ENCODE measurements at places on chromosomes 5 and 9. TPM values are rescaled to one million over a fixed set of nuclear protein-coding genes. Genes with fewer than 3 reads are reported as not detected.

- no peak for DNase-seq
Measured at GRCh38 chr9:105307591-105308130, 63.2 kb downstream of the SLC44A1 start.

- DNase-seq, result no peak
Measured at GRCh38 chr5:39658866-39659265, 234.1 kb upstream of the DAB2 start.

- DNase-seq, result no peak
Measured at GRCh38 chr5:6723816-6724300, 10.6 kb downstream of the TENT4A start.

Gene PHAX
- 51.1 TPM for total RNA-seq

Gene EDIL3
- 226 TPM for total RNA-seq

DNA sequence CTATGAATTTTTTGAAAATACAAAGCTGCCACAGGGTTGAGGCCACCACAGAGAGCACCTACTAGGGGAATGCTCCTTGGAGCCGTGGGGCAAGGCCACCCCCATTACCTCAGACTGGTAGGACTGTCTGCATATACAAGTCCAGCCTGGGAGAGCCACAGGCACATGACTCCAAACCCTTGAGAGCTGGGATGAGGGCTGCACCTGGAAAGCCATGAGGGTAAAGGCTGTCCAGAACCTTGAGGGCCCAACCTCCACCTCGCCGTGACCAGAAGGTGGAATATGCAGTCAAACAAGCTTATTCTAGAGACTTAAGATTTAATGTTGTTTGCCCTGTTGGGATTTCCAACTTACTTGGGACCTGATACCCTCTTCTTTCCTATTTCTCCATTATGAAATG is 69.5 kb upstream of the TSLP start:
- DNase-seq, result no peak

Gene PTBP3
- total RNA-seq, result 94.2 TPM

DNA sequence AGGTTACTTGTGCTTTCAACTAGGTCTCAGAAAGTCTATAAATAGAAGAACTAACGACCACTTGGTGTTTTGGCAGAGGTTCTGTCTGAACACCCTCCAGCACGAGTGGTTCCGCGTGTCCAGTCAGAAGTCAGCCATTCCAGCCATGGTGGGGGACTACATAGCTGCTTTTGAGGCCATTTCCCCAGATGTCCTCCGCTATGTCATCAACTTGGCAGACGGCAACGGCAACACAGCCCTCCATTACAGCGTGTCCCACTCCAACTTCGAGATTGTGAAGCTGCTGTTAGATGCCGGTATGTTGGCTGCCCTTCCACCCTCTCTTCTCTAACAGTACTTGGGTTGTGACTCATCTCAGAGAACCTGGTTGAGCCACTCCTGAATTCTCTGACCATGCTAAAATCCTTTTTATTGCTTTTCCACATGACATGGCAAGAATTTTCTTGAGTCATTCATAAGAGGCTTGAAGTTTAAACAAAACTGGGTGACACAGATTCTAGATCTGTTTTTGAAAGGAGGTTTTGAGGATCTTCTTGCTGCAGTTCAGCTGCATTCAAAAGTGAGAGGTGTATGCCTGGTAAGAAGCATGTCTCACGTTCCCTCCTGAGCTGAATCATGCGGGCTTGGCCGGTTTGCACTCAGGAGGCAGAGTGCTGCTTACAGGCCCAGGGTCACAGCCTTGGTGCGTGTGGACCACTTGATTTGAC is 103.1 kb upstream of the DMRT1 start:
- DNase-seq, result peak; percentile 98

Gene CD274
- total RNA-seq, result 21.4 TPM

Gene MARVELD2
- 10.6 TPM for total RNA-seq

GRCh38 chr5:90014420-90014819 is 395.1 kb downstream of the CETN3 start:
- DNase-seq, result no peak

- DNase-seq, result peak; percentile 92
Measured at GRCh38 chr5:145637396-145637795, 197.7 kb downstream of the PRELID2 start.

GRCh38 chr9:75539523-75539922 is 350.9 kb upstream of the PCSK5 start:
- peak; percentile 15 for DNase-seq

DNA sequence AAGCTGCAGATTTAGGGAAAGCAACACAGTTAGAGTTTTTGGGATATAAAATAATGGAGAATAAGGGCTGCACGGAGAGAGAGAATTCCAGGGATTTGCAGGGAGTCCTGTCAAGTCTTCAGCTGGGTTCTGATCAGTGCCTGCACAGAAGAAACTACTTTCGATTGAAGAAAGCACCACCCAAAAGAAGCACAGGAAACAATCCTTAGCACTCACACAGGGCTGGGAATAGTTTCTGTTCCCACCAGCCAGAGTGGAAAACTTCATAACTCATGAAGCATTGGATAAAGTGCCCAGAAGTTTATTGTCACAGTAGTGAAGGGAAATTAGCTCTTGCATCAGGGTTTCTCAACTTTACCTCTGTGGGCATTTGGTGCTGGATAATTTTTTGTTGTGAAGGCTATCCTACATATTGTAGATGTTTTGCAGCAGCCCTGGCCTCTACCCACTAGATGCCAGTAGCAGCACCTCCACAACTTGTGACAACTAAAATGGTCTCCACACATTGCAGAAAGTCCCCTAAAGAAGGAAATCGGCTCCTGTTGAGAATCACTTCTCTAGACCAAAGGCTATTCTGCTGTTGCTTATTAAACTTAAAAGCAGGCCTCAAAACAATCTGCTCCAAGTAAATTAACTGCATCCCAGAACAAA is 71.0 kb upstream of the FAM120A start:
- DNase-seq, result no peak

Gene EIF4EBP3
- total RNA-seq, result 3.6 TPM

- DNase-seq, result no peak
Measured at GRCh38 chr9:135757356-135757755, 55.4 kb downstream of the KCNT1 start.

DNA sequence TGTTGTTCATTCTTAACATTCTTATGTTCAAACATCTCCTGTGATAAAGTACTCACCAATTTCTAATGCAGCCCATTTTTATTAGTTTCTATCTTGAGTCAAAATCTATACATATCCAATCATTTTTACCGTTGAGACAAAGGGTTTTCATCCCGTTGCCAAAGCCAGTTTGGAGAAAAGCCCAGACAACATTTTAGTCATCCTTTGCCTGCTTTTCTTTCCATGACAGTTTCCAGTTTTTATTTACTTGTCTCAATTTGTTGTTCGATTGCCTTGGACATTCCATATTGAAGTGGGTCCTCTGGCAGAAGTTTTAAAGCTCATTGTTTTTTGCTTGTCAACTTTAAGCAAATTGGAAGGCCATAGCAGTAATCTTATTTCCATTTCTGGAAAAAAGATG is 123.9 kb downstream of the RAB3C start:
- DNase-seq, result no peak

DNA sequence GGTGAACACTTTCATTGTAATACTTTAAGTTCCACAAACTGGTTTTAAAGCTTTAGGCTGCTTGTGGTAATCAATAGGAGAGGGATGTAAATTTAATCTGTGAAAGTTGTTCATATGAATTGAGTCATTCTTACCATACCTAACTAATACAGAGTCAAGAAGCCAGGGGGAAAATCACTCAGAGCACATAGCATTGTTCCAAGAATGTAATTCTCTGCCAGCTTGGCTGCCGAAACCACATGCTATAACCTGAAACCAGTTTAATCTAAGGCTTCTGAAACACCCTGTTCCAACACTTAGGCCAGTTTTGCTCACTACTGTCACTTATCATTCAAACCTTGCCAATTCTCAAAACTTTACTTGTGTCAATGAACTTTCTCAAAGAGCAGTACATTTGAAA is 528.8 kb upstream of the GRAMD2B start:
- DNase-seq, result peak; percentile 68

GRCh38 chr5:68688547-68688946 is 405.3 kb upstream of the SLC30A5 start:
- no peak for DNase-seq

Gene EGR1
- 24.4 TPM for total RNA-seq

DNA sequence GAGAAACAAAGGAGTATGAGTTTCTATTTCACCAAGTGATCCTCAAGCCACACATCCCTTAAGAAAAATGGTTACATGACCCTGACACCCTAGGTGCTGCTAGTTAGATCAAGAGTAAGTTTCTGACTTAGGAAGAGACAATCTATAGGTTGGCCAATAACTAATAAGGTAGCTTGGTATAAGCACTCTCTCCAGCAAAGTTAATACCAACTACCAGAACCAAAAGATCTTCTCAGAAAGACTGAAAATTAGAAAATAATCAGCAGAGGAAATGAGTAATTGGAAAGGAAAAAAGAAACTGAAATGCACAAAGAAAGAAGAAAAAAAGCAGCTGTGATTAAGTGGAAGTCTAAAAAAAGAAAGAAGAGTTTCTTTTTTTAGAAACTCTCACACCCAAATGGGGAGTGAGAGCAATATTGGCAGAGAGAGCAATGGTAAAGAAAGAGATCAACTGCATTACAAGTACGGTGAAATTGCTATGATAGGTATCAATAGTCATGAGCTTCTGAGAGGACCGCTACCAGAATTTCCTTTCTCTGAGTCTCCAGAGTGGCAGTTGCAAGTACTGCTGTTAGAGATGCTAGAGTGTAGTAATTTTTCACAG is 195.5 kb downstream of the TMEM167A start:
- no peak for DNase-seq

Gene TBC1D13
- total RNA-seq, result 24.3 TPM

DNA sequence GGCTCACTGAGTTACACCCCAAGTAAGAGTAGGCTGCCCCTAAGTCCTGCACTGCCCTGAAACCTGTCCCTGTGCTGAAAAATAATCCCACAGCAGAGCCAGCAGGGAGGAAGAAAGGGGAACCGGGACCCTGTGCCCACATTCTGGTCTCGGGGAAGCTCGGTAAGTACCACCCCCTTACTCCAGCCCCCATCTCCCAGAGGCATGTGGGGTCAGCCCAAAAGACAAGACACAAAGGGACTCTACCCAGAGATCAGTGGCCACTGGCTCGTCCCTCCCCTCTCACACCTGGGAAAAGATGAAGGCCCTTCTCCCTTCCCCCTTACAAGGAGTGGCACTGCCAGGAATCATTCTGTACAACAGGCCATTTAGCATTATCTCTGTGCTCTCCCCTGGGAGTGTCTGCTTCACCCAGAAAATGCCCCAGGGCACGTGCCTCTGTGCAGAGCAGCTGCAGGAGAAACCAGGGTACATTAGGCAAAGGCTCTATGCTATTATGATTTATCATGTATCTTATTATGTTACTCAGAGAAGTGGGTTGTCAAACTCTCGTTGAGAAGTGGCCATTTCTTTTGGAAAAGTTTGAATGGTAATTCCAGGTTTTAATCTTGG is 71.3 kb downstream of the NDFIP1 start:
- DNase-seq, result no peak

DNA sequence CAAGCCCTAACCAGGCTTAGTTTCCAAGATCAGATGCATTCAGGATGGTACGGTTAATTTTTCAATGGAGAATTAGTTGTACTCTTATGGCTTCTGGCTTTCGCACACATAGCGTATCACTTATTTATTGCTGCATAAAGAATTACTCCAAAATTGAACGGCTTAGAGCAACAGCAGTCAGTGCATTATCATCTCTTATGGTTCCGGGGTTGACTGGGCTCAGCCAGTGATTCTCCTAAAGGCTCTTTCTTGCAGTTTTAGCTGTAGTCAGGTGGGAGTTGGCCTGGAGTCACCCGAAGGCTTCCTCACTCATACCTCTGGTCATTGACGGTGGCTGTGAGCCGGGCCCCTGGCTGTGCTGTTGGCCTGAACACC is 595 bp upstream of the GRHPR start:
- no peak for DNase-seq

DNA sequence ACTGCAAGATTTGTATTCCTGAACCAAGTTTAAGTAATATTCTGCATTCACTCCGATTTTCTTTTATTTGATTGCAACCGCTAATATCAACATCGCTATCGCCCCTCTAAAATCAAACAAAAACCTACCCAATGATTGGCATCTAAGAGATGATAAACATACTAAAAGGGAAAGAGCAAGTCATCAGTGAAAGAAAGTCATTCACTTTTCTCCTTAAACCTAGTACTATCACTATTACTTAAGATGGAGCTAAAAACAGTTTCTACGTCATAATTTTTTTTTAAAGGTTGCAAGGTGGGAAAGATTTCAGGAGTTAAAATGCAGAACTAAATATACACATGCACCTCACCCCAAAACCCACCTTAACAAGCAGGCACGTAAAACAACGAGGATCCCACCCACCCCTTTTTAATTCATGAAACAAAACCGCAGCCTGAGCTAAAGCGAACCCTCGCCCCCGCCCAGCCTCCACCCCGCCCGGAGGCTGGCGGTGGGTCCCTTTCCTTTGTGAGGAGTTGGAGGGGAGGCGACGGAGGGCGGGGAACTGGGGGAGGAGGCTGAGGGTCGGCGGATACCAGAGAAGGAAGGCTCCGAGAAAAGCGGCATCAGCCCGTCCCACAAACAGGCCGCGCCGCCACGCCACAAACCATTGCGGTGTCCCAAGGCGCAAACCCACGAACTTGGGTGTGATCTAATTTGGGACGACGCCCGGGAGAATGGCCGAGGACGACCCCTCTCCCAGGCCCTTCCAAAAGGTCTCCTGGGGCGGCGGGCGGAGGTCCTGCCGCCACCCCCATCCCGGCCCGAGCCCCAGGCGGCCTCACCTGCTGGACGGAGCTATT is 861 bp downstream of the UBQLN1 start:
- peak; percentile 36 for DNase-seq

- no peak for DNase-seq
Measured at GRCh38 chr5:115948091-115948534, 14.2 kb upstream of the LVRN start.

DNA sequence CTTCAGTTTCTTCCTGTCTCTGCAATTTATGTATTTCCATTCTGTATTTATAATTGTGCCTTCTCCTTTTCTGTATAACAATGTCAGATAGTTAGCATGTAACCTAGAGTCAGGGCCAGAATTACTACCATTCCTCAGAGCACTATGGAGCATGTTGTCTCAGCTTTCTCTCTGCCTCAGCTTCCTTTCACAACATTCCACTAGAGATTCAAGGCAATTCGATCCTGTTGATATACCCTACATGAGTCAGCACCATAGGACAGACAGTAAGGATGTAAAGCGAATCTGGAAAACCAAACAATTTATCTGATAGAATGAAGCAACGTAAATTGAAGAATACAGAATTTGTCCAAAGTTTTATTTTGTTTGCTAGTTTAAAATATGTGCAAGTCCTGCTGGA is 728.3 kb upstream of the SEMA6A start:
- DNase-seq, result no peak

DNA sequence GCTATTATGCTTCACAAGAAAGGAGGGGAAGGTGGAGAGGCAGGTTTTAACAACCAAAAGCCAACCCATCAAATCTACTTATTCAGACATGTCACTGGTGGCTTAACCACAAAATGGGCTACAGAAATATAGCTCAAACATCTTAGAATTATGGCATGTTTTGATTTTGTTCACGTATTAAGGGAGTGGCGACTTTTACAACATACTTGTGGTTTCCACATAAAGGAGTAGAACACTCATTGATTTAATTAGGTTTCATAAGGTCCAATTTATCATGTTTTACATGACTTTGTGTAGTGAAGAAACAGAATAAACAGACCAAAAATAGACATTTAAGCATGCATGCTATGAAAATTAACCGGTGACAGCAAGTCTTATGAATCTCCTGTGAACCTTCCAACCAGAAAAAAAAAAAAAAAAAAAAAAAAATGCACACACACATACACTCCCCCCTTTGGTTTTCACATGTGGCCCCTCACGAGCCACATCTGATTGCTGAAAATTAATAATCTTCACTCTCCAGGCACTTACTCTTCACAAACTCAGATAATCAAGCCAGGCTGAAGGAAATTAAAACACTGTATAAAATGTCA is 5.4 kb downstream of the ZNF608 start:
- DNase-seq, result peak; percentile 91

Gene CSF2
- total RNA-seq, result not detected
